Thyroid gland (tissue), 4 donors: ENCODE measurements at places on chromosomes 4 and X. TPM values are rescaled to one million over a fixed set of nuclear protein-coding genes. Genes with fewer than 3 reads are reported as not detected.

DNA sequence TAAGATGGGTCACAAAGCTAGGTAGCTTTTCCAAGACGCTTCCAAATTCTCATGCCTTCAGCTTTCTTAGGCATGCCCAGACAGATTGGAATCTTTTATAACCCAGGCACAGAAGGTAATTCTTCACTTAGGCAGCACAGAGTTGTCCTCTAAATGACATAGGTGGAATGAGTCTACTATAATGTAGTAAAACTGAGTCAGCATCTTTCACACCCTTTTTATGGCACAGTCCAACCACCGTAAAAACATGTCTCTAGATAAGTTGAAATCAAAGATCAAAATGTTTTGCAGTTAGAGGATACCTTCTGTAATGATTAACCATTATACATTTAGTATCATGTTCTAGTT, 128.4 kb upstream of the FAT1 start:
- no peak for DNase-seq

GRCh38 chr4:140094438-140095420, 59.3 kb downstream of the MAML3 start:
- DNase-seq = peak; percentile 95

DNA sequence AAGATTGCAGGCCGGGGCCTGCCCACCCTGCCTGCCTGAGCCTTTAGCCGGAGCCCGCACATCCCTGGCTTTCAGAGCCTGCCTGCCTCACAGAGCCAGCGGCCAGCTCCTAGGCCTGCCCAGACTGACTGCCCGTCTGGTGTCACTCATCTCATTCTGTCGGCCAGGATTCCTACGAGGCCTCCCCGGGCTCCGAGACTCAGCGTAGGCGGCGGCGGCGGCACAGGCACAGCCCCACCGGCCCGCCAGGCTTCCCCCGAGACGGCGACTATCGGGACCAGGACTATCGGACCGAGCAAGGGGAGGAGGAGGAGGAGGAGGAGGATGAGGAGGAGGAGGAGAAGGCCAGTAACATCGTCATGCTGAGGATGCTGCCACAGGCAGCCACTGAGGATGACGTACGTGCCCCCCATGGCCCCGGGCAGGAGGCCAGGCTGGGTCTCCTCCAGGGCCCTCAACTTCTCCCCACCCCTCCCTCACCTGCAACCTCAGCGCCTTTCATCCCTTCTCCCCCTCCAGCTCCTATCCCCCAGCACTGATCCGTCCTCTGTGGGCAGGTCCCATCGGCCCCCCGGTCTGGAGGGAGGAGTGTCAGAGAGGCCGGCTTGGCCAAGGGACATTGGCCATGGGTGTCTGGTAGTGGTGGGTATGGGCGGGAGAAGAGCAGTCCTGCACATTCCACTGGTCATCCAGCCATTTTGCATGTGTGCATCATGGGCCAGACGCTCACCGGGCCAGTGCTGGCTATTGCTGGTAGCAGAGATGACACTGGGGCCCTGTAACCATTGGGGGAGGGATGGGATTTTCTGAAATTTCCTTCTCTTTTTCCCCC, 22.6 kb upstream of the UBA1 start:
- DNase-seq = no peak

DNA sequence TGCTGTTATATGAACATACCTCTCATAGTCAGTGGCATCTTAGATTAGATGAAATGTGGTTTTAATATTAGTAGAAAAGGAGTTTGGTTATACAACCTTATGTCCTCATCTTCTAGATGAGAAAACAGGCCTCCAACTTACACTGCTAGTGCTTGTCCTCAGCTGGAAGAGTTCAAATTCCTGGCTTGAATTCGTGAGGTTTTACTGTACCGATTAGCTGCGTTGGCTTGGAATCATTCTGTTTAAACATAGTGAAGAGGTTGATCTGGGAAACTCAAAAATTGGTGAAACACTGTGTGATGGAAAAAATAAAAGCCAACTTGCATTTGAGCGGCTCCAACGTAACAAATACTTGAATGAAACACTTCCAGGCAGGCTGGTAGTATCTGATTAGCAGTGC, 81.0 kb downstream of the LNX1 start:
- DNase-seq = no peak

- no peak for DNase-seq
Observed at GRCh38 chr4:168868044-168868781, 141.8 kb downstream of the CBR4 start.

DNA sequence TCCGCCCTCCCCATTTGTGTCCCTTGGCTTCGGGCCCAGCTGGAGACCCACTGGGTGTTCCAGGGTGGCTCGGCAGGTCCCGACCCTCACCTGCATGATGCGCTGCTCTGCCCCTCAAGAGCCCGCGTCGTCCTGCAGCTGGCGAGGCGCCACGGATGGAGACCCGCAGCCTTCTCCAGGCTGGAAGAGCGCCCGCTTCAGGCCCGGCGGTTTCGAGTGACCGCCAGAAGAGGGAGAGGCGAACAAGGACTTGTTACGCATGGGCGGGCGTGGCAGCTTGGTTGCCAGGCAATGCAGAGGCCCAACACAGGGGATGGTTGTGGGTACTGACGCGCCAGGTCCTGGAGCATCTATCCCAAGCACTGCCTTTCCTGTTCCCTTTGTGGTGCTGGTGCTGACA, at the start of gene PDCL2:
TSS of gene PDCL2 (minus strand) at position 232 of the 400 bp plus-strand sequence. CDS start at position 96, 136 bp downstream.
- DNase-seq = no peak

DNA sequence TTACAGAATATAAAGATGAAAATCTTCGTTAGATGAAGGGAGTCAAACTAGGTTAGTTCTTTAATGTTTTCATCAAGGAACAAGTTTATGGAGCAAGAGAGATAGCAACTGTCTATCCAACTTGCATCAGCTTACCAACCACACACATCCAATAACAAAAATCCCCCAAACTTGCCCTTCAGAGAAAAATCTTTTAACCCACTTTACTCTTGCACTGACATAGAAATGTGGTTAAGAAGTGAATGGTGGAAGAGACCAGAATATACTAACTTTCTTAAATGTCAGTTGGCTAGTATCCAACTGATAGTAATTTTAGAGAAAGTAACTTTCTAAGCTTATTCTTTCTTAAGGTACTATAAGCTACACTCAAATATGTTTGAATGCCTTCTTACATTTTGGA, 1.7 kb upstream of the RAB9A start:
- DNase-seq = no peak

- DNase-seq = no peak
Observed at GRCh38 chr4:6959261-6959660, 49.6 kb downstream of the TBC1D14 start.

DNA sequence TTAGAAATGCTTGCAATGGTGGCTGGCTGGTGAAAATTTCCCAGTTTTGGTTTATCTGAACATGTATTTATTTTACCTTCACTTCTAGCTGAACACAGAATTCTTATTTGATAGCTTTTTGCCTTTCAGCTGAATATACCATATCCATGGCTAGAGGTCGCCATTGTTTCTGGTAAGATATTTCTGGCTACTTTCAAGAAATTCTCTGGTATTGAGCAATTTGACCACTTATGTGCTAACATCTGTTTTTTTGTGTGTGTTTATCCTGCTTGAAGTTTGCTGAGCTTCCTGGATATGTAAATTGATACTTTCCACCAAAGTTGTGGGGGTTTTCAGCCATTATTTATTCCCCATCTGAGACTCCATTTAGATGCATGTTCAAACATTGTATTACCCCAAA, 75.4 kb downstream of the FBXW7 start:
- no peak for DNase-seq

- no peak for DNase-seq
Observed at GRCh38 chr4:94115687-94116086, 92.0 kb upstream of the SMARCAD1 start.

- no peak for DNase-seq
Observed at GRCh38 chrX:72060921-72061490, 70.7 kb downstream of the RTL5 start.

DNA sequence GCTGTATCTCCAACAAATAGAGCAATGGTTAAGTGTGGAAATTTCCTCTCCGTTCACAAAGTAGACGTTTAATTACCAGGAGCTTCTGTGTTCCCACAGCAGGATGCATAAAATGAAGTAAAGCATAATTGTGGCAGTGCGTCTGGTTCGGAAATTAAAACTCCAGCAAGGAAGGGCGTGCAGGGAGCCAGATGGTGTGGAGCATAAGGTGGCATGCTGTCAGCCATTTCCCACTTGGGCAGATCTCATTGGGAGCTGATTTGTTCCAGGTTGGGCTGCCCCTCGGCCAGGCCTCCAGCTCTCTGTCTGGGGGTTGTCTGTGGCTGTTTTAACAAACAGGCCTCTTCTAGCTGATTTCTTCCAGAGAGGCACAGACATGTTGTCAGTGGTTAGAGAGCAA, 182.1 kb upstream of the CLNK start:
- no peak for DNase-seq

DNA sequence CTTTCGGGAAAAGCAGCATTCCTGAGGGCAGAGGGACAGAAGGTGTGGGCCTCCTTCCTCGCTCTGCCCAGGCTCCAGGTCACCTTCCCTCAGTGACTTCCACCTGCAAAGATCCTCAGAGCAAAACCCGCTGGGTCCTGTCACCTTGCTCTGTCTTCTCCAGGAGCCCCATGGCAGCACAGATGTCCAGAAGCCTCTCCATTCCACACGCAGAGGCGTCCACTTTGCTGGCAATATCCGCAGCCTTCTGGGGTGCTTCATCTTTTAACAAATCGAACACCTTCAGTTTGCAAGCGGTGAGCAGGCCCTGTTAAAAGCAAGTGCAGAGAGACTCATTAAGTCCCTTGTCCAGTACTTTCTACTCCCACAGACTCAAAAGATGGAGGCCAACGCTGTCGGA, 27.3 kb downstream of the ASMTL start:
- DNase-seq = no peak

- DNase-seq = no peak
Observed at GRCh38 chr4:161287678-161288352, 876.0 kb downstream of the FSTL5 start.

DNA sequence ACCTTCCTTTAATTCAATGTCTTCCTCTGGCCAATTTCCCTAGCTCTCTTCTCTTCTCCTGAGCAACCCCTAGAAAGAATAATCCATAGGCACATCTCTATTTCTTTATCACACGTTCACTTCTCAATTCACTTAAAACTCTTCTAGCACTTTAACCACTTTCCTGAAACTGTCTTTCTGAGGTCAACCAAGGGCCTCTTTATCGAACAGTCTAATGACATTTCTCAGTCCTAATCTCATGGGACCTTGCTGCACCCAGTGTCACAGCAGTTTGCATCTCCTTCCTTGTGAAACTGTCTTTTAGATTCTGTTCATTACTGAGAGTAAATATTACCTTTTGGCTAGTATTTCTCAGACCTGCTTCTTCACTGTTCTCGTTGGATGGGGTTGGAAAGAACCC, 285.3 kb upstream of the RASGEF1B start:
- no peak for DNase-seq

- no peak for DNase-seq
Observed at GRCh38 chr4:148778980-148779675, 336.9 kb upstream of the NR3C2 start.

AMTN gene
- not detected for total RNA-seq

CLDN22 gene
- total RNA-seq = not detected

RAB39B gene
- 2.1 TPM for total RNA-seq

GNRHR gene
- total RNA-seq = not detected
